ENCODE measurements at places on chromosomes 16 and 17. TPM values are rescaled to one million over a fixed set of nuclear protein-coding genes. Genes with fewer than 3 reads are reported as not detected.
A peak's percentile ranks its signal among the peaks of the same experiment; 100 is the strongest.

IRF8 gene
- not detected for total RNA-seq

- DNase-seq: no peak
These were observed 31.3 kb downstream of the SMIM36 start for GRCh38 chr17:55479903-55480302.

DNA sequence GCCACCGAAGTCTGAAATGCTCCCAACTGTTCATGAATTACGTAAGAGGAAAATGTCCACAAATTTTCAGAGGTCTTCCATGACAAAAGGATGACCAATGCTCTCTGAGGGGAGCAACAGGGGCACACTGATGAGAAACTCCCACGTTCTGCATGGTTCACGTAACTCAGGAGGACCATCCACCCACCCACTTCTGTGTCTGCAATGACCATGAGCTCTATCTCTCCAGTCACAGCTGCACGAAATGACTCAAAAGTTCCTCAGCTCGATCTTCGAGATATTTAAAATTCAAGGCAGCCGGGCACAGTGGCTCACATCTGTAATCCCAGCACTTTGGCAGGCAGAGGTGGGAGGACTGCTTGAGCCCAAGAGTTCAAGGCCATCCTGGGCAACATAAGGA is 15.8 kb downstream of the WDR45B start:
- DNase-seq: no peak

KRT27 gene
- not detected for total RNA-seq

LYRM9 gene
- 4.4 TPM for total RNA-seq

DNA sequence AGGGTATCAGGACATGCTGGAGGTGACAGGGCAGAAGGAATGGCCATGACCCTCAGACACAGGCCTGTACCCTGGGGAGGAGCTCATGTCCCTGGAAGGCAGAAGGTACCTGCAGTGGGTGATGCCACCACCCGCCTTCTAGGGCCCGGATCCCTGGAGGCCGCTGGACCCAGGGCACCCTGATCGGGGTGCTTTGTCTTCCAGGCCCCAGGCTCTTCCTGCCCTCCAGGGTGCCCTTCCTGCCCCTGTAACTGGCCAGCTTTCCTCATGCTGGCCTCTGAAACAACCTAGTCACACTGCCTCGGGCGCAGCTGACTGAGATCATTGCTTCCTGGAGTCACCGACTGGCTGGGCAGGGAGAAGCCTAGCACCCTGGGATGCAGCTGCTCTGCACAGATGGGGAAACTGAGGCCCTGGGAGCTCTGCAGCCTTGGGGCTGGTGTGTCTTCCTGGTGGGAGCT is 5.8 kb downstream of the ADCY7 start:
- DNase-seq: no peak

CRYM gene
- 0.26 TPM for total RNA-seq

- no peak for DNase-seq
These were observed 12.5 kb upstream of the SLC16A11 start for GRCh38 chr17:7056386-7056785.

DNA sequence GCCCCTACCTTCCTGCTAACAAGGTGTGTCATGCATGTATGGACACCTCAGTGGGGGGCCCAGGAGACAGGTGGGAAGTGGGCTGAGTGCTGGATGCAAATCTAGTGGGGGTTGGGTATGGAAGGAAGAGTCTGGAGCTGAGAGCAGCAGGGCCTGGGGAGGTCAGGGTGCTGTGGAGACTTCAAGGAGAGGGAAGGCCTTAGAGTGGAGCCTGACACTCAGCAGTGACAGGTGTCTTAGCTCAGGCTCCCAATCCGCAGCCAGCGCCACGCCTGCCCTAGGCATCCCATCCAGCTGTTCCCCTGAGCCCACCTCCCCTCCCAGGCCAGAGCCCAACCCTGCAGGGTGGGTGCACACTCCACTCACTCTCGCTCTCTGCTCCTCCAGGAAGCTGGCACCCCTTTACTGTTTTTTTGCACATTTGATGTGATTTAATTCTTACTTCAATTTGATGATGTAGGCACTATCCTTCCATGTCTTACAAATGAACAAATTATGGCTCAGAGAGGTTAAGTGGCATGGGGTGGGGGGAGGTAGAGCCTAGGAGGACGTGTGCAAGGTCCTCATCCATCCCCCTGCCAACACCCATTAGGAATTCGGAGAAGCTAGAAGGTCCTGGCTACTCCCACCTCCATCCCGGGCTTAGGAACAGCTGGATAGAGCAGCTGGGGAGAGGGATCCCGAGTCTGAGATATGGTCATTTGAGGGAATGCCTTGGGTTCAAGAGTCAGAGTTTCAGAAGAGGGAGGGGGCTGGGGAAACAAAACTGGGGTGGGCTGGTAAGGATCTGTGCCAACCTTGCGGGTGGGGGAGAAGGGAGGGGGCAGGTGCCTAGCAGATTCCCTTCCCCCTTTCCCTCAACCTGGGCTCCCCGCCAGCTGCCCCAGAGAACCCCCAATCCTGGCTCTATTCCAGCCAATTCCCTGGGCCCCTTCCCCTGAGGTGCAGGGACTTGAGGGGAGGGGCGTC is 2.1 kb downstream of the FAM171A2 start:
- DNase-seq: no peak

DNA sequence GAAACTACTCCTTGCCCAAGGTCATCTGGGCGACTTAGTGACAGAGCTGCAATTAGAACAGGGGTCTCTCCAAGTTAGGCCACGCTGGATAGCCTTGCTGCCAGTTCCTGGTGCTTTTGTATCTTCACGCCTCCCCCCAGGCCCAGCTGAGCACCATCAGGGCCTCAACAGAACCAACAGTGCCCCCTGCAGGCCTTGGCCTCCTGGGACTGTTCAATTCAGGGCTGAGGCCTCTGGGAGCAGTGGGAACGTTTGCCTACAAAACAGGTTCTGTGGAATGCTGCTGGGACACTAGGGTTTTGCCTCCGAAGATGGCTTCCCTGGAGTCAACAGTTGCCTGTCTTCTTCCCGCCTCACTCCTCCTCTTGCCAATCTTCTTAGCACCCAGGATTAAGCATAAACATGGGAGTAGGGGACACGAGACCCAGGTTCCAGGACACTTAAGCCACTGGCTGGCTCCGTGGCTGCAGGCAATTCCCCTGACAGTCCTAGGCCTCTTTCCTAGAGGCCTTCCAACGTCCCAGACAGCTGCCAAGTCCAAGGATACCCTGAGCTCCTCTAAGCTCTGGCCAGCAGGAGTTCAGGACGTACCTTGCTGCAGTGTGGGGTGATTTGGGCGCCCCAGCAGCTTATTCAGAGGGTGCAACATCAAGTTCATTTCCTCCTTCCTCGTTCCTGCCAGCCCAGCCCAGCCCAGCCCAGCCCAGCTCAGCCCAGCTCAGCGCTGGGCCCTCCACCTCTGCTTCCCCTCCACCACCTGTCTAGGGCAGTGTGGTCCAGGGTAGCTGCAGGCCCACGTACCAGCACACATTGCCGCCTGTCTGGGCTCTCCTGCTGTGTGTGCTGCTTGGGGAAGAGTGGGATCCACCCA is 246.6 kb upstream of the RPL38 start:
- DNase-seq: peak; percentile 28

DNA sequence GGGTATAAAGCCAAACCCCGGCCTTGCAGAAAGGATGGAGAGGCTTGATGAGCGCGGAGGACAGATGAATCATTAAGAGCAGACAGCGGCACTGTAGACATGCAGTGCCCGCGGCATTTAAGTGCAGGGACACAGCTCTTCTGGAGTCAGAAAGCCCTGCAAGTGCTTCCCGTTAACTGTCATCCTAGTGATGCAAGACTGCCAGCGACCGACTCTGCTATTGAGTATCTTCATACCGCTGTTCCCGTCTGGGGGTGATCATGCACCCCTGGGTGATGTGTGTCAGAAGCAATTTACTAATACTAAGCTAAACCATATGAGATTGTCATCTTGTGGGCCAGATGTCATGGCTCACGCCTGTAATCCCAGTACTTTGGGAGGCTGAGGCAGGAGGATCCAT is 101.0 kb downstream of the ABCC6 start:
- no peak for DNase-seq

GRCh38 chr17:14295676-14296075 is 5.2 kb upstream of the HS3ST3B1 start:
- DNase-seq: no peak

DNA sequence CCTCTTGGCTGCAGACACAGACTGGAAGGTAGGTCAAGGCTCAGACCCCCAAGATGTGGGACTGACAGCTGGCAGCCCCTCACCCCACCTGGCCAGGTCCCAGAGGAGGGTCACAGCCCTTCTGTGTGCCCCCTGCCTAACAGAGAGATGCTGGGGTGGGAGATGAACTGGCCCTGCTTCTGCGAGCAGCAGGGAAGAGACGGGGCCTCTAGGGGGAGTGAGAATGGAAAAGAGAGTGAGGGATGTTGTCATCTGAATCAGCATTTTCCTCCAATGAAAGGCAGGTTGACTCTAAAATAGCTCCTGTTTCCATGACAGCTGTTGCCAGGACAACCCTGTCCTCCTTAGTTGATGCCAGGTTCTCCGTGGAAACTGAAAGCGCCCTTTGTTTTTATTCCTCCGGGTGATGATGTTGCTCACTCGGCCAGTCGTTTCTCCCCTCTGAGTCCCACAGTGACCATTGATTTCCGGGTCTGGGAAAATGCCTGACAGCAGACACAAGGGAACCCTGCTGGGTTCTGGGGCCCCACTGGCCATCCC is 4.9 kb upstream of the NDRG4 start:
- peak; percentile 97 for DNase-seq

DNA sequence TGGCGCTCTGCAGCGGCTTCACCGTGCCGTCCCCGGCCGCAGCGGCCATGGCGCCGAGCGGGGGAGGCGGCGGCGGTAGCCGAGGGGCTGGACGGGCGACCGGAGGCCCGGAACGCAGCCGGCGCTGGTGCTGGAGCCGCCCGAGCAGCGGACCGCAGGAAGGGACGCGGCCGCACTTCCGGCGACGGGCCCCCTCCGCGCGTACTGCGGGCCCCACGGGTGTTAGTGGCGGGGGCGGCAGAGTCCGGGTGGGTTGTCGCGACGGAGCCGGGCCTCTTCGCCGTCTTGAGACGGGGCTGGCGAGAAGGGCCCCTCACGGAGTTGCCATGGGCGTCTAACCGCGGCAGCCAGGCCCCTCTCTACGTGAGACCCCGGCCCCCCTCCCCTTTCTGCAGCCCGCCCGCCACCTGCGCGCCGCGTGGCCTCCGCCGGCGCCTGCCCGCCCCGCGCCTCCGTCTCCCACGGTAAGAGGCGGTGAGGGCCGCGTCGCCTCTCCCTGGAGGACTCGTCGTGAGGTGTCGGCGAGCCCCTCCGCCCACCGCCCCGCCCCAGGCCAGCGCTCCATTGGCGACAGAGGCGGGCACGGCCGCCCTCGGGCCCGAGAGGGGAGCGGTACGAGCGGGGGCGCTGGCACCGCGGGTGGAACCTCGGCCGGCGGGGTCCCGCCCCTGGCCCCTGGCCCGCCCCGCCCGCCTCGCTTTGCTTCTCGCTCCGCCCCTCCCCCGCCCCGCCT is at the start of the genes VPS9D1 and ZNF276:
VPS9D1 (minus strand) TSS at position 86 of the 733 bp plus-strand sequence; CDS start at position 49, 37 bp downstream.
ZNF276 (plus strand) TSS at position 725 of the 733 bp plus-strand sequence. CDS start 104 bp downstream, outside the sequence.
- peak; percentile 74 for DNase-seq

DNA sequence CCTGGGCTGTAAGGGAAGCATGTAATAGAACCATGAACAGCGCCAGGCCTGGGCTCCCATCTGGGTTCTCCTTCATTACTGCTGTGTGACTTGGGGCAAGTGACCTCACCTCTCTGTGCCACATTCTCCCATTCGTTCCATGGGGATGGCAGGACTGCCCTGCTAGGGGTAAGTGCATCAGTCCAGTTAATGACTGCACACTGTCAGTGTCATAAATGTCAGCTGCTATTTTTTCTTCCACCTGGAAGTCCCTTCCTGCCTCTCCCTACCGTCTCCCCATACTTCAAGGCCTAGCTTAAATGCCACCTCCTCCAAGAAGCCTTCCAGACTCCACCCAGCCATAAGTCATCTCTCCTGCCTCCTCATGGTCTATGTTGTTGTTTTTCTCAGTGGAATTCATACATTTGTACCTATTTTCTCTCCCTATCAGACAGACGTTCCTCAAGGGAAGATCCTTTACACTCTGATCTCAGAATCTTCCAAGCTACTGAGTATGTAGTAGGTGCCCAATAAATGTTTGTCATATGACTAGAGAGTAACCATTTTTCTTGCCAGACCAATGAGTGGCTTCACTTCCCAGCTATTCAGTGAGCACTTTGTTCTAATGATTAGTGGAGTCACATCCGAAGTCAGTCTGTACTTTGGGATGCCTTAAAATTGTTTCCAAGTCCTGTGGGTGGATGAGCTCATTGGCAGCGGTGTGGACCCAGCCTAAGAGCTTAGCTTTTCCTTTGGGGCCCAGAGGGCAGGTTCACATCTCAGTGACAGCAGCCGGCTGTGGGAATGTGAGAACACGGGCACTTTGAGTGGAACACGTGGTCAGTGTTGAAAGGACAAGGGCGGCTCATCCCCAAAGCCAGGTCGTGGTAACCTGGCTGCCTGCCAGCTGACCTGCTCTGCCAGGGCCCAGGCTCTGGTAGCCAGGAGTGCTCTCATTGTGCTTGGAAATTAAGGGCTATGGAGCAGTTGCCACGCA is 147.5 kb upstream of the GSE1 start:
- DNase-seq: peak; percentile 67

KCNG4 gene
- total RNA-seq: not detected

DNA sequence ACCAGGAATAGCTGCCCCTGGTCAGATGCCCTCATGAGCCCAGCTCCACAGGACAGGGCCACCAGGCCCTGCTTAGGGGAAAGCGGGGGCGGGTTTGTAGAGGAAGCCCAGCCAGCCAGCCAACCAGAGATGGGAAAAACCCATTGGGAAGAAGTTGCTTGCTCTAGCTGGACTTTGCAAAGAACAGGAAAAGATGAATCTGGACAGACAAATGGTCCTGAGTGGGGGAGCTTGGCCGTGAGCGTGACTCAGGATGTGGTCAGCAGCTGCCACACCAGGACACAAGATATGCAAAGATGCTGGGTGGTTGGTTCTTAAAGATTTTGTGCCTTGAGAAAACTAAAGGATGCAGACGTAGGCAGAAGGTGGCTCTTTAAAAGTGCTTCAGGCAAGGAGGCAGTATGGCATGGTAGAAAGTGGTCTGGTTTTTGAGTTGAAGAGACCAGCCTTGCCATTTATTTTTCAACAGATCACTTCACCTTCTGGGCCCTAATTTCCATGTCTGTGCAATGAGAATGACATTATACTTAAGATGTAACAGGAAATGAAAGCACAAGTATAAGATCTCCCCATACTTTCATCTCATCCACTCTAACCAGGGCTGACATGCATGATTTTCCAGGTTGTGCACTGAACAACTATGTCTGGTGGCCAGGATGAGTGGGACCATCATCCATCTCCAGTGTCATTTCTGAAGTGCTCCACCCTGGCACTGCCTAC is 27.8 kb upstream of the HEATR6 start:
- peak; percentile 52 for DNase-seq

GRCh38 chr17:54933921-54934320 is 33.3 kb downstream of the TOM1L1 start:
- no peak for DNase-seq

WNT9B gene
- not detected for total RNA-seq

Data from fibroblast of lung (primary cell).